ENCODE measurements at places on chromosomes 16 and 17. TPM values are rescaled to one million over a fixed set of nuclear protein-coding genes. Genes with fewer than 3 reads are reported as not detected.

- no peak for DNase-seq
Measured at GRCh38 chr16:29702269-29702668, 23.3 kb downstream of the QPRT start.

KRTAP4-9 gene
- total RNA-seq: not detected

- no peak for DNase-seq
Measured at GRCh38 chr16:83807327-83807709, 460 bp upstream of the HSBP1 start.

GRCh38 chr17:57517273-57517631 is 227.8 kb downstream of the CCDC182 start:
- DNase-seq: no peak

DNA sequence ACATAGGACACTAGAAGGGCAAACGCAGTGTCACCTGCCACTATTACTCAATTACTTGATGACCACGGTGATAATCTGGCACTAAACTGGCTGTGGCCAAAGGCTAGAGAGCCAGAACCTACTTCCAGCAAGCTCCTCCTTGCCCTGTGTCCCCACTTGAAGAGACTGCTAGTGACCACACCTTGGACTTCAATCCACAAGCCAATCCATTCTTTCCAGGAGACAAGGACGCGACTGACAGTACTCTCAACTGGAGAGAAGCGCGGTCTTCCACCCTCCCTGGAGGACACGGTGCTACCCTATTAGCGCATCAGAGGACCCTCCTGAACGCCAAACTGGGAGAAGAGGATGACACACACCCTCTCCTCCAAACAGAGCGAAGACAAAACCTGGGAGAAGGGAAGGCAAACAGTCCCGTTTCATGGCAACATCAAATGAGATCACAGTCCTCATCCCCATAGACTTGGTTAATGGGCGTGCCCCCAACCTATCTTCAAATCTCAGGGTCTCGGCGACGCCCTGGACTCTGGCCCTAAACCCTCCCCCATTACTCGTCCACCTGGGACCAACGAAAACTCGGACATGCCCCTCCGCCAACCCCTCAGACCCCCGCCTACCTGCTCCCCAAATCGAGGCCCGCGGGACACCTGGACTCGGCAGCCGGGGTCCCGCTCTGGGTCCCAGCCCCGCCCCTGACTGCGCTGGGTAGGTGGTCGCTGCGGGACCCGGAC is 508 bp downstream of the FLCN start:
- peak; percentile 14 for DNase-seq

GRCh38 chr16:89510526-89510925 is 2.3 kb downstream of the SPG7 start:
- no peak for DNase-seq

DNA sequence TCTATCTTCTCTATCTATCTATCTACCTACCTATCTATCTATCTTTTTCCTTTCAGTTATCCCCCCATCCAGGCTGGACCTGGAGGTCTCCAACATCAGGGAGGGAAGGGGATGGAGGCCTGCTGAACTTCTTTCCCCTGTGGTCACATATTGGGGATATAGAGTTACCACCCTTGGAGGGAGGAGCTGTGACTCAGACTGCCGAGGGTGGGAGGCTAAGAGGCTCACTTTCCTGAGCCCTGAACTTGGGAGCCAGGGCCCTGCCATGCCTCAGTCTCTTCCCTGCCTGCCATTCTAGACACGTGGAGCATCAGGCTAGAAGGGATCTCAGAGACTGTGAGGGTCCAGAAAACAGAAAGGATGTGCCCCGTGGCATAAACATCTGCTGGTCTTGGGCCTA is 8.4 kb downstream of the LRRC3C start:
- no peak for DNase-seq

DNA sequence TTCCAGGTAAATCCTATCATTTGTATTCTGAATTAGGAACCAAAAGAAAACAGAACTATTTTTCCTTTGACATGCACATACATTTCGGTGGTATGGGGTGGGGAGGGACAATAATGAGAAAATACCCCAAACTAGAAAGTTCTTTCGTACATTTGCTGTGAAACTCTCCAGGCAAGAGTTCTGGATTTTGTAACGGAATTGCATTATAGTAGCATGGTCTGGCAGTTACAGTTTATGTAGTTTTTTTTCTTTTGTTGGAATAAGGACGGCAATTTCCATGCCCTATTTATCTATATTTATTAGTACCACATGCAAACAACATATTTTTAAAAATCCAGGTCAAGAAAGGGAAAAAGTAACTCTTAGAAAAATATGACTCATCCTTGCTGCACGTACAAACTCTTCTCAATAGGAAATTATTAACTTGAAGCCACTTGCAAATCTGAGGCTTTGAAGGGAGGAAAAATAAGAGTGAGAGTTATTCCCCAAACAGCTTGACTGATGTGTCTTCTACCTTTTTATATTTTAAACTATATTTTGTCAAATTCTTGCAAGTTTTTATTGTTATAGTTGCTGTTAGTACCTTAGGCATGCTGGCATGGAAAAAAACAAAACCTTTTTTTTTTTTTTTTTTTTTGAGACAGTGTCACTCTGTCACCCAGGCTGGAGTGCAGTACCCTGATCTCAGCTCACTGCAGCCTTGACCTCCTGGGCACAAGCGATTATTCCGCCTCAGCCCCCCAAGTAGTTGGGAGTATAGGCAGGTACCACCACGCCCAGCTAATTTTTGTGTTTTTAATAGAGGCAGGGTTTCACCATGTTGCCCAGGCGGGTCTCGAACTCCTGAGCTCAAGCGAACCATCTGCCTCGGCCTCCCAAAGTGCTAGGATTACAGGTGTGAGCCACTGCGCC is 69.3 kb downstream of the WWP2 start:
- no peak for DNase-seq

DNA sequence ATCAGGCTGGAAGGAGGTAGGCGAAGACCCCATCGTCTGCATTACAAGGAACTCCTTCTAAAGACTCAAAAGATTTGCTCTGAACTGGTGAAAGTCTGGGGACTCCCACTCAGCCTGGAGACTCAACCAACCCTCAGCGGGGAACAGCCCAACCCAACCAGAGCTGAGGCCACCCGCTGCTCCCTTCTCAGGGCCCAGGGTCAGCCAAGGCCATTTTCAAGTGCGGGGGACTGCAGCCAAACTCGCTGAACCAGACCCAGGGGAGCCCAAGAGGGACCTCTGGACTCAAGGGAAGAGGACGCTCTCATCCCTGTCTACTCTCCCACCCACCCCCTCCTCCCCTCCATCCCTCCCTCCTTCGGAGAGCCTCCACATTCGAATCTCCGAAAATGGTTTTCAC is 24.1 kb downstream of the XYLT1 start:
- no peak for DNase-seq

DNAH9 gene
- total RNA-seq: 1.5 TPM

DNA sequence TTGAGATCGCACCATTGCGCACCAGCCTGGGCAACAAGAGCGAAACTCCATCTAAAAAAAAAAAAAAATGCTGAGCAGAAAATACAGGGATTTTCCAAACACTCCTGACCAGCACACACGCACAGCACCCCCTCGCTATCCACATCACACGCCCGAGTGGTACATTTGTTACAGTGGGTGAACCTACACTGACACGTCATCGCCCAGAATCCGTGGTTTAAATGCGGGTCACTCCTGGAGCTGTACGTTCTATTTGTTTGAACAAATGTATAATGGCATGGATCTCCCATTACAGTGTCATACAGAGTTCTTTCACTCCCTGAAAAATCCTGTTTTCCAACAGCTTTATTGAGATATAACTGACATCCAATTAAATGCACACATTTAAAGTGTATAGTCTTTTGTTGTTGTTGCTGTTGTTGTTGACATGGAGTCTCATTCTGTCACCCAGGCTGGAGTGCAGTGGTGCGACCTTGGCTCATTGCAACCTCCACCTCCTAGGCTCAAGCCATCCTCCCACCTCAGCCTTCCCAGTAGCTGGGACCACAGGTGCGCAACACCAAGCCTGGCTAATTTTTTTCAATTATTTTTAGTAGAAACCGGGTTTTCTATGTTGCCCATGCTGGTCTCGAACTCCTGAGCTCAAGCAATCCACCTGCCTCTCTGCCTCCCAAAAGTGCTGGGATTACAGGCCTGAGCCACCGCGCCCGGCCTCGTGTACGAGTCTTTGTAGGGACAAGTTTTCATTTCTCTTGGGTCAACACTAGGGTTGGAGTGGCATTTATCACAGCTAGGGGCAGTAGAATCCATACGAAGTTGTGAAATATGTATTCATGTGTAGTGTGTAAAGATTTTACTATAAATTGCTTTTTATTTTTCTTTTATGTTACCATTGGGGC is 4.4 kb upstream of the CARHSP1 start:
- no peak for DNase-seq

DNA sequence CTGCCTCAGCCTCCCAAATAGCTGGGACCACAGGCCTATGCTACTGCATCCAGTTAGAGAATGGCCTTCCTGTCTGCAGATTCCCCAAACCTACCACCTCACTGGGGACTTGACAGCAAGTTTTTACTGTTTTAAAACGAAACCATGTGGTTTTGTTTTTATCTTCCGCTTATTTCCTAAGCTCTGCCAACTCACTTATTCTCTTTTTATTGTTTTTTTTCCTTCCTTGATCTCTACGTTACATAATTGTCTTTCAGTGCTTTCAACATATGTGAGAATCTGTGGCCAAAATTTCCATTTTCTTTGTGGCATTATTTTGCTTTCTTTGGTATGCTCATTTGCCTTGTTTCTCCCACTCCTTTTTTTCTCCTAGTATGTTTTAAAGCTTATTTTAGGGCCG is 14.6 kb upstream of the SLC38A7 start:
- DNase-seq: no peak

LGALS9 gene
- total RNA-seq: 103 TPM

- no peak for DNase-seq
Measured at GRCh38 chr16:12896562-12896961, 4.8 kb upstream of the SHISA9 start.

NOB1 gene
- total RNA-seq: 31.6 TPM

GRCh38 chr17:81513372-81513752 is 763 bp upstream of the ACTG1 start:
- peak; percentile 67 for DNase-seq

DNA sequence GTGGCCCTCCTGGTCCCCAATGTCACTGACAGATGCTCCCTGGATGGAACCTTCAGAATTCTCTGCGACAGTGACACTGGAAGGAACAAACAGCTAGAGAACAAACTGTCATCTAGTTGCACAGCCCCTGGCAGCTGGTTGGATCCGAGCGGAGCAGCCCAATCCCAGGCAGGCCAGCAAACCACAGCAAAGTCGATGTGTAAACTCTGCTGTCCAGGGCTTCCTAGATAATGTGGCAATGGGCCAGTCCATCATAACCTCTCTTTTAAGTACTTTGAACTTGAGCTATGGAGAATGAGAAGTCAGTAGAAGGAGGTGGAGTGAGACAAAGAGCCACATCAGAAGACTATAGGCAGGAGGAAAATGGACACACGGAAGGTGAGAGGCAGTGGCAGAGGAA is 323.0 kb downstream of the CBLN1 start:
- no peak for DNase-seq

UMOD gene
- 0.60 TPM for total RNA-seq

GRCh38 chr16:31129568-31130335 is 5.8 kb downstream of the PRSS8 start:
- no peak for DNase-seq
